ENCODE measurements at places on chromosomes 16 and 17. TPM values are rescaled to one million over a fixed set of nuclear protein-coding genes. Genes with fewer than 3 reads are reported as not detected.

The PYY gene
- total RNA-seq: not detected

The TBC1D3K gene
- total RNA-seq: 1.2 TPM

The SGCA gene
- total RNA-seq: not detected

The ARL6IP1 gene
- total RNA-seq: 561 TPM

The GNGT2 gene
- 10.9 TPM for total RNA-seq
